Glutamatergic neuron (in vitro differentiated cells): ENCODE measurements at places on chromosomes 3 and 15.

DNA sequence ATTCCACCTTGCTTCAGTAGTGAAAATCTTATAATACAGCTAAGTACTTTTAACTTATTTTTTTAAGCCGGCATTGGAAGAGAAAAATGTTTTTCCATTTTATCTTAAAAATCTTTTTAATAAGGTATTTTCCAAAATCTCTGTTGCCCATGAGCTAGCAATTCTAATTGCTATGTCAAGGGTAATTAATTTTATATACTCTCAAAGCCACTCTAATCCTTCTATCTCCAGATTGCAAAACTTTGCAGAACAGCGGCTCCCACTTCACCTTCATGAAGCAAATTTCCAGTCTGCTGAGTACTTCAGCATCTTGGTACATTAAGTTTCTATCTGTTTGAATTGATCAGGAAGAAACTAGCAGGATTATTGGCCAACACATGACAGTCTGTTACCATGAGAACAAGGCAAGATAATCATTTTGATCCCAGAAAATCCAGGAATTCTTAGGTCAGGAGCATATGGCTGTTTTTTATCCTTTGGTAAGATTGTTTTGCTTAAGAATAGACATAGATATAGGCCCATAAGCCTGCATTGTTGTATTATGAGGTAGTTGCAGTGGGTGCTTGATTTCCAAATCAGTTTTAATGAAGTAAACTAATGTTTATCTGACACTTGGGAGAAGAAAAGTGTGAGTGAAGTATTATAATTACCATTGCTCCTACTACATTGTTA is 6.0 kb downstream of the TIPARP start:
- DNase-seq: no peak

DNA sequence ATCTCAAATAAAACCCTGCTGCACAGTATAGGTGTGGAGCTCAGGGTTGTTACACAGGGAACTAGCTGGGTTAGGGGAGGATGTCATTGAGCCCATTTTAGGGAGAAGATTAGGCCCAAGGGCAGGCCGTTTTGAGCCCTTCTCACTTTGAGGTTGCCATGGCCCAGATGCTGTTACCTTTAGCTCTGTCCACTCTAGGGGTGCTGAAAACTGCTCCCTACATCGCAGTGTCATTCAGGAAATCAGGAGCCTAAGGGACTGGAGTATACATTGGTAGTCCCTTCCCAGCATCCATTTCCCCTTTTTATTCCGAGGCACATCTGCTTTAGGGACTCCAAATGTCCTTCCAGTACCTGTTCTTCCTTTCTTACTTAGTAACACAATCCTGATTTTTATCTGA is 79.0 kb upstream of the SELENOK start:
- DNase-seq: no peak

DNA sequence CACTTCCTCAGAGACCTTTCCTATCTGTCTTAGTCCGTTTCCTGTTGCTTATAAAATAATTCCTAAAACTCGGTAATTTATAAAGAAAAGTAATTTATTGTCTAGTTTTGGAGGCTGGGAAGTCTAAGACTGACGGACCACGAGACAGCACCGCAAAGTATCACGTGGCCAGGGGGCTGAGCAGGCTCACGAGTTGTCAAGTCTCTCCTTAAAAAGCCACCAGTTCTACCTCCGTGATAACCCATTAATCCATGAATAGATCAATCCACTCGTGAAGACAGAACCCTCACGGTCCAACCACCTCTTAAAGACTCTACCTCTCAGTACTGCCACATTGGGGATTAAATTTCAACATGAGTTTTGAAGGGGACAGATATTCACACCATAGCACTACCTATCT is 821 bp downstream of the LINS1 start:
- DNase-seq: peak; percentile 27

GRCh38 chr3:191138937-191139336 is 60.1 kb upstream of the OSTN start:
- DNase-seq: no peak

DNA sequence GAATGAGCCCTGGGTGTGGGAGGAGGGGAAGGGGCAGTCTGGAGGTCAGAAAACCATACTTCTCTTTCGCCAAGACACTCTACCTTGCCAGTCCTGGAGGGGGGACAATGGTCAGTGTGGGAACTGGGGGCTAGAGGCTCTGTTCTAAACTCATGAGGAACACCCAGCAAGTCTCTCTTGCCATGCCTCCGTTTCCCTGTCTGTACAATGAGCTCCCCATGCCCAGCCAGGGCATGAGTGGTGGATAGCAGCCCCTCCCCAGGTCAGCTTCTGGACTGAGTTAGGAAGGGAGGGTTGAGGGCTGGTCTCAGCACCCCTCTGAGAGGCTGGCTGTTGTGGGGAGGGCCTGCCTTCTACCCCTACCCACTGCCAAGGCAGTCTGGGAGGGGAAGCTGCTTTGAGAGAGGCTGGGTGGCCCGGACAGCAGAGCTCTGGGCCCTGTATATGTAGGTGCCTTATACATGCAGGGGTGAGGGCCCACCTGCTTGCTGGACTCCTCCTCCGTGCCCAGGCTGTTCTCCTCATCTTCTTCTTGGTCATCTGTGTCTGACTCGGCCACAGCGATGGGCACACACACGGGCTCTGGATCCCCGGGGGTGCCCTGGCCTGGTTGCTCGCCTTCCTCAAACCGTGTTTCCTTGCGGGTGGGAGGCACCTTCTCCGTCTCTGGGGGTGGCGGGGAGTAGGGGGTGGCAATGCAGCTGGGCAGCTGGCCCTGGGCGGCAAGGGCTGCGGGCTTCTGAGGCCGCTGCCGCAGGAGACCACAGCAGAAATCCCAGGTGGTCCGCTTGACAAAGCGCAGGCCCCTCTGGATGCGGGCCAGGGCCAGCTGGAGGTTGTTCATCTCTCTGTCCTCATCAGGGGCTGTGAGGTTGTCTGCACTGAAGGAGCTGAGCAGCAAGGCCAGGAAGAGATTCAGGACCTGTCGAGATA is 68.8 kb downstream of the SCN5A start:
- DNase-seq: no peak

- no peak for DNase-seq
Measured at GRCh38 chr3:42709621-42710020, 7.0 kb upstream of the HHATL start.
